ENCODE measurements at places on chromosomes 7 and 10. TPM values are rescaled to one million over a fixed set of nuclear protein-coding genes. Genes with fewer than 3 reads are reported as not detected.

CDC14C gene
- total RNA-seq = not detected

GRCh38 chr10:87585565-87586514 lies 73.8 kb upstream of the PAPSS2 start:
- no peak for DNase-seq
- no peaks in the 10 kb centered on the region for H3K4me1 ChIP-seq
- no peaks in the 10 kb centered on the region for H3K36me3 ChIP-seq
- no peaks in the 10 kb centered on the region for H3K27me3 ChIP-seq

- no peak for DNase-seq
- no peak overlapping the region for H3K4me3 ChIP-seq
- H3K4me1 ChIP-seq = peaks cover 19% of the 10 kb centered on the region
- no peaks in the 10 kb centered on the region for H3K27me3 ChIP-seq
- peaks cover 18% of the 10 kb centered on the region for H3K36me3 ChIP-seq
- no peak overlapping the region for H3K27ac ChIP-seq
Observed at GRCh38 chr7:157411580-157411979, 74.8 kb downstream of the DNAJB6 start.

DNA sequence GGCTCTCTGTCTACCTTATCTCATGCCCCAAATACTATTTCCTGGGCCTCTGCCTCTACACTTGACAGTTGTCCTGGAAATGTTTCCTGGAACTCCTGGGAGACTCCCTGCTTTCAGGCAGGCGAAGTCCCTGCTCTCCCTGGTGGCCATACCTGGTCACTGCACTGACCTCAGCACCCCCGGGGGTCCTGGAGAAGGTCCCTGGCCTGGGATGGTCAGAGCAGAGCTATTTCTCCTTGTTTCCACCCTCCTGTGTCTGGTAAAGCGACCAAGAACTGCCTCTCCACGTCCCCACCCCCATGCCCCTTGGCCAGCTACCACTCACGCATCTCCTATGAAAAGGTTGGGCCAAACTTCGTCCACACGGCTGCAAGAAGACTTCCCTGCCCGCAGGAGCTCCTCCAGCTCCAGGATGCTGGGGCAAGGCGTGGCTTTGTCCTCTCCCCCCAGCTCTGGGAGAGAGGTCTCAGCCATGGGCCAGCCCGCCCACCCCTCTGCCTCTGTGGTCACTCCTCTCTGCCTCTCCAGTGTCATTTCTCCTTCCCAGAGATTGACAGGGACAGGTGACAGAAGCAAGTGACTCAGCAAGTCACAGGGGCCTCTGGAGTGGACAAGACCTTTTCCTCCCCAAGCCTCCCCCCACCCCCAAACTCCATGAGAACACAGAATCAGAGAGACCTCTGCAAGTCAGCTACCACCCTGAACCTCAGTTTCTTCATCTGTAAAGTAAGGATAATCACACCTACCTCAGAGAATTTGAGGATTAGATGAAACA lies 2.6 kb upstream of the SAMD8 start:
- no peaks in the 10 kb centered on the region for H3K36me3 ChIP-seq
- peaks cover 29% of the 10 kb centered on the region for H3K4me1 ChIP-seq
- peak overlapping the region; percentile 97 for H3K4me3 ChIP-seq
- no peaks in the 10 kb centered on the region for H3K27me3 ChIP-seq
- peak; percentile 58 for DNase-seq

SLC13A1 gene
- not detected for total RNA-seq

MMP21 gene
- total RNA-seq = not detected

- no peaks in the 10 kb centered on the region for H3K27me3 ChIP-seq
- no peak for DNase-seq
- H3K4me1 ChIP-seq = peaks cover 11% of the 10 kb centered on the region
- H3K36me3 ChIP-seq = peaks cover 13% of the 10 kb centered on the region
- no peak overlapping the region for H3K27ac ChIP-seq
Observed at GRCh38 chr10:3096149-3096548, 28.8 kb downstream of the PFKP start.

DNA sequence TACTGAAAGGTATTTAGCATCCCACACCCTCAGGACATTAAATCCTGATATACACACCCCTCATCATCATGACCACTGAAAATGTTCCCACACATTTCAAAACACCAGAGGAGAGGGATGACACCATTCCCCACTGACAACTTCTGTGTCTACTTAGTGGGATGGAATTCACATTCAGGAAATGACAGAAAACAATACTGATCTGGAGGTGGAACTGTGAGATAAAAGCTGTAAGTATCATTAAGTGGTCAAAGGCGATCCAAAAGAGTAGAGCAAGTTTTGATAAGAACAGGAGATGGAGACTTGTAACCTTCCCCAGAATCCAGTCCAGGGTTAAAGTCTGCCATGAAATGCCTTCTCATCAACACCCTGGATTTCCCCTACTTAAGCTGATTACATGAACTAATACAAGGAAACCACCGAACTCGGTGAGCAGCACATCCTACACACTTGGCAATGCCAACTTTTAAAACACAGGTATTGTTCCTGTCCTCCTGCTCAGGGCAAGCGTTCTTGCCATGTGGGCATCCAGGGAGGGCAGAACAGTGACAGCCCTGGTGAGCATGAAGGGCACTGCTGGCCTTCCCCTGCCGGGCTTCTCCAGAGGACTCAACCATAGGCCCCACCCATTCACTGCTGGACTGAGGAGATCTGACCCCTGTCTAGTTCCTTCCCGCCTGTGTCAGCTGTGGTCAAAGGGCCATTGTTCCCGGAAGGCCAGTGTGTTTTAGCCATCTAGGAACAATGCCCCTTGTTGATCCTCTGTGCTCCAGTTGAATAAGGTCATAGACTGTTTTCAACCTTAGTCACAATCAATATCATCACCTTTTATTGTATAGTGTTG lies 85.0 kb downstream of the SGMS1 start:
- DNase-seq = peak; percentile 25
- peaks cover 39% of the 10 kb centered on the region for H3K4me1 ChIP-seq
- H3K27me3 ChIP-seq = no peaks in the 10 kb centered on the region
- H3K4me3 ChIP-seq = peak overlapping the region; percentile 2

Data from neural crest cell (in vitro differentiated cells).